ENCODE measurements at places on chromosomes 3 and 15.

- DNase-seq = no peak
Measured at GRCh38 chr3:39721076-39721475, 88.3 kb upstream of the MYRIP start.

DNA sequence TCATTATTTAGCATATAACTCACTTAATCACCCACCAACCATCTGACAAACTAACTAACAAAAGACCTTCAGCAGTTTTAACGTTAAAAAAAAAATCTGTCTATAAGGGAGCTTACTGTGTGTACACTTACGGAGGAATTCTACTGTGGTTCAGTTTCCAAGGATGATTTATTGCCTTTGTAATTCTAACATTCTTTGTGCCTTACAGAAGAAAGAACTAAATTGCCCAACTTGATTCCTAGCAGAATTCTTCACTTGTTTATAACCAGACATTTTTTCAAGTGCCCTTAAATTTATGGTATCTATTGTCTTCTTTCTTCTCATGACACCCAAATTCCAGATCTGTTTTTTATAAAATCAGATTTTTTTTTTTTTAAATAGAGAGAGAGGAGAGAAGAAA, 119.7 kb upstream of the IGSF10 start:
- no peak for DNase-seq

GRCh38 chr3:104687362-104687761, 679.3 kb upstream of the ALCAM start:
- no peak for DNase-seq

DNA sequence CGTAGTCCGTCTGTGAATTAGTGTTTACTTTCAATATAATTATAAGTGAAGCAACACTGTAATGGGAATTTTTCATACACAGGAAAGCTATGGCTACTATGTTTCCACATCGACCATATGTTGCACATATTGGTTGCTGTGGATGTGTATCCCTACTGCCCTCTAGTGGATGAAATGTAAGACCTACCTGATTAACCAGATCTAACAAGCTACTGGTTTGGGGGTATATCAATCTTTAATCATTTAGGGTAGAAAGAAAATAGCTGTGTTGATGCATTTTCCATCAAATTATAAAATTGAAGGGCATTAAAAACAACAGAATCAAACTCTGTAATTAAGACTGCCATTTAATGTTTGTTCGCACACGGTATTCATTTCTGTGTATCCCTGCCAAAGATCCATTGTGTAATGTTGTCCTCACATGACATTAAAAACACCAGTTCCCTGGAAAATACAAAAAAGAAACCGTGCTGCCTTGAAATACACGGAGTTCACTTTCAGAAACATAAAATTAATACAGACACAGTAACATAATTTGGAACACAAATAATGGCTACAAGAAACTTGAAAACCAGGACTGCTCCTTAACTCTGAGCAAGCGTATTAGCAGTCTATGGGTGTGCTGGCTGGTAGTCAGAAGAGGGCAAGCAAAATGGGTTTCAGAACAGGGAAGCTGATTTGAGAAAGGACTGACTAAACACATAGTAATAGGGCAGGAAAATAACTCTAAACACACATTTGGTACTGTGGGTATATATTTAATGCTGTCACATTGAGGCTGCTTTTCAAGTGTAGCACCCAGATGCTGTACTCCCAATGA, 125.1 kb downstream of the TIGIT start:
- DNase-seq = peak; percentile 83

DNA sequence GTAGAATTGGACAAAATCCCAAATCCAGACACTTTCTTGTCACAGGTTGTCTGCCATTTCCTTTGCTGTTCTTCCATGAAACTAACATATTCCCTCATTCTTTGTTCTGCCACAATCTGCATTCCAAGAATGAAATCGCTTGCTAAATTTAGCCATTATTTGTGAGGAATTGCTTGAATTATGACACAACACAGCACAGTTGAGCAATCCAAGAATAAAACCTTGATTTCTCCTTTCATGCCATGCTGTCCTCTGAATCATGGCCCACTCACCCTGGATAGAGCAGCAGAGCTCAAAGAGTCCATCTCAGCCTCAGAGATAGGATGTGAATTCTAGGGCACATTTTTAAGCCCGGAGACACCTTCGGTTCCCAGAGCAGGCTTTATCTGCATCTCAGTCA, 35.2 kb upstream of the GREM1 start:
- DNase-seq = no peak

GRCh38 chr3:160929595-160929994, 173.6 kb downstream of the PPM1L start:
- no peak for DNase-seq

DNA sequence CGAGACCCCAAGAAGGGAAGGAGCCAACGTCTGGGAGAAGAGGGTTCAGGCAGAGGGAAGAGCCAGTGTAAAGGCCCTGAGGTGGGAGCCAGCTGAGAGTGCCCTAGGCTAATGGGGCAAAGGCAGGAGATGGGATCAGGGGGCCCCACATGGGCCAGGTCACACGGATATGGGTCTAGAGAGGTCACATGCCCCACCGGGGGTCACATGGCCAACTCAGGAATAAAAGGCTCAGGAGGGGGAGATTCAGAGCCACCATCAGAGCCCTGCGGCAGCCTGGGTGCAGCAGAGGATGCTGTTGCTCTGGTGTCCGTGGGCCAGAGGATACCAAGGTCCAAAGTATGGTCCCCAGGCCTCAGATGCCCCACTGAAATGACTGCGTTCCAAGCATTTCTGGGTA, 55.3 kb upstream of the SLC6A6 start:
- DNase-seq = no peak

DNA sequence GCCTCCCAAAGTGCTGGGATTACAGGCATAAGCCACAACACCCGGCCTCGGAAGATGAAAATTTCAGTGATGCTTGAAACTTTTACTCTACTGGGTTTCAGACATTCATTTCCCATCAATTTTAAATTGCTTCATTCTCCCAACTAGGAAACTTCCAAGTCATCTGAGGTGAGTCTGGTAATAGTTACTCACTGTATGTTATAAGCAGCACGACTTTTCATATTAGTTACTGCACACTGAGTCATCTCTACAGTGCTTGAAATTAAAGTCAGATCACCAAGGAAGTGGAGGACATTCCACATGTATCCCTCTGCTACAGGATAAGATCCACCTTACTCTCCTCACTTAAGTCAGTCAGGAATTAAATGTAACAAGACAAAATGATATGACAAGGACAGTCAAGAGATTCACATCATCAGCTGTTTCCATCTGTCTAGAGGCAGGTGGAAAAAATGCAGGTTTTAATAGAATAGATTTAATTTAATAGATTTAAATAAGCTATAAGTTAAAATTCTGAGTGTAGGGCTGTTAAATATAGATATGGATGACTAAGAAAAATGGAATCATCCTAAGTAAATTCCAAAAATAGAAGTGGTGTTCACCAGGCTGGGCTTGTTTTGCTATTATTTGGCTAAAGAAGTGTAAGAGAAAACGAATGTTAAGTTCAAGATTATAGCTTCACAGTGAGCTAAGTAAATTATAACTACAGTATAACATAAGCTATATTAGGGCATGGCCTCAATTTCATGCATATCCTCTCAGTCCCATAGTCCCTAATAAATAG, 104.4 kb downstream of the TMCO5A start:
- DNase-seq = no peak

GRCh38 chr3:43432462-43432861, 146.1 kb downstream of the SNRK start:
- DNase-seq = no peak

GRCh38 chr3:109136523-109136922, at the start of gene C3orf85:
Gene C3orf85, plus strand, starts transcription at chr3:109136719. Its CDS starts 129 bp downstream, at chr3:109136848.
- DNase-seq = no peak

DNA sequence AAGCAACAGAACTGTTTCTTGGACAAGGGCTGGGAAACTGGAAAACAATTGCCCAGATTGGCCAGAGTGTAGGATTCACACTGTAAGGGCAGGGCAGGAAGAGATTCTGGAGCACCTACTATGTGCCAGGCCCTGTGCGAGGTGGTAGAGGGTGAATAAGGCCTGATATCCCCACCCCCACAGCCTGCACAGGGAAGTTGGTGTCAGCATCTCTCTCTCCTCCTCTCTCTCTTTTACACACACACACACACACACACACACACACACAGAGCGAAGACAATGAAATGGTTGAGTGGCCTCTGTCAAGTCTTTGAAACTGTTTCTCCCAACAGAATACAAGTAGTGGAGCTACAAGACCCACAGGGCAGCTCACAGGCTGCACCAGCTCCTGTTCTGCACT, 47.1 kb upstream of the SLCO2A1 start:
- DNase-seq = no peak

DNA sequence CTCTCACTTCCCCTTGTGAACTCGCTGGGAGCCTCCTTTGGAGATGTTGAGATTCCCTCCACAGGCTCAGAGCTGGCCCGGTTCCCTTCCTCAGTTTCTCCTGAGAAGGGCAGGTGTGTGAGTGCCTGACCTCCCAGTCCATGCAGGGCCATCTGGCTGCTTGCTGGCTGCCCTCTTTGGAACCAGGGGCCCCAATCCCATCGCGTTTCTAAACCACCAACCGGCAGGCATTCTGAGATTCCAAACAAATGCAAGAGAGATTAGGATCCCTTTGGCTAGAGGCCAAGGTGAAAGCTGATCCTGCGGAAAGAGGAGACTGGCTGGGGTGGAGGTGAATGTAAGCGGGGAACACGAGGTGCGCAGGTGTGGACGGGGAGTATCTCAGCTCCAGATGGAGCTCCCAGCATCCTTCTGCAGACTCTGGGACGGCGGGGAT, 2.9 kb upstream of the PRRT3 start:
- no peak for DNase-seq

GRCh38 chr15:82828075-82828474, 18.6 kb downstream of the WHAMM start:
- no peak for DNase-seq

- DNase-seq = no peak
Measured at GRCh38 chr15:94703596-94703995, 472.2 kb downstream of the MCTP2 start.

- DNase-seq = no peak
Measured at GRCh38 chr3:107222907-107223306, 154.3 kb upstream of the CCDC54 start.

- no peak for DNase-seq
Measured at GRCh38 chr3:23494967-23495366, 291.8 kb downstream of the UBE2E2 start.

DNA sequence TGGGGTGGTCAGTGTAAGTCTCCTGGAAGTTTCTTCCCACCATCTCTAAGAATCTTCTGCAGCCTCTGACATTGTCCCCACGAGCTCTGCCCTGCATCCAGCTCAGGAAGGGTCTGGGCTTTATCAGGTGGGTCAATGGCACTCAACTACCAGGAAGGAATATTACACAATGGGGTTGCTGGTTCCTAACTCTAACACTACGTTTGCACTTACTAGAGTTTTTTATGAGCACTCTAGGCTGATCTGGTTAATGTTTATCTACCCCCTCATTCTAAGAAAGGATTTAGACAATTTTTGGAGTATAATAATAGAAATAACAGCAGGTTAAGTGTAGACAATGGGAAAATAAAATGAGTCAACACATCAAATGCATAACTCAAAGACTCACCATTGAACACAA, 411.1 kb upstream of the RGMA start:
- no peak for DNase-seq

DNA sequence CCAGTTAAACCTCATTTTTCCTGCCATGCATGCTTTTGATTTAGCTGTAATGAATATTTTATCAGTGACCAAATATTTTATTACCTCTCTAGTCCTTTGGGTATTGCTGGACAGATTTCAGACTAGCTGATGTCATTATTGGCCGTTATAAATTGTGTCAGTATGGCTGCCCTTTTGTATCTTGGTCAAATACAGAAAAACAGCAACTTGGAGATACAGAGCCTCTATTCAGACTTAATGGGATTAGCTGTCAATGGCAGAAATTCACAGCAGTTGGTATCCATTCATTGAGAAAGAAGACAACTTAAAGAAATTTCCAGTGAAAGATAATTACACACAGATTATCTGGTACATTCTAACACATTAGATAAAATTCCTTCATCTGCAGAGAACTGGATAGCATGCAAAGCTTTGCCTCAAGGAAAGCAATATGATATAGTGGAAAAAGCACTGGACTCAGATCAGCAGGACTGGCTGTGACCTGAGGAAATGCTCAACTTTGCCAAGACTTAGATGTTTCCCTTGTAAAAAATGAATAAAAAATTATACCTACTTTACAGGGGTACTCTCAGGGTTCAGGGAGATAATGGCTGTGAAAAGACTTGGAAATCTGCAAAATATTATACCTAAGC, 20.8 kb downstream of the COL6A6 start:
- DNase-seq = no peak

GRCh38 chr3:65200310-65200970, 512.6 kb upstream of the ADAMTS9 start:
- DNase-seq = no peak

GRCh38 chr3:135740751-135741150, 224.8 kb upstream of the PPP2R3A start:
- DNase-seq = no peak

GRCh38 chr15:78425643-78426042, 12.4 kb upstream of the IREB2 start:
- DNase-seq = peak; percentile 68

DNA sequence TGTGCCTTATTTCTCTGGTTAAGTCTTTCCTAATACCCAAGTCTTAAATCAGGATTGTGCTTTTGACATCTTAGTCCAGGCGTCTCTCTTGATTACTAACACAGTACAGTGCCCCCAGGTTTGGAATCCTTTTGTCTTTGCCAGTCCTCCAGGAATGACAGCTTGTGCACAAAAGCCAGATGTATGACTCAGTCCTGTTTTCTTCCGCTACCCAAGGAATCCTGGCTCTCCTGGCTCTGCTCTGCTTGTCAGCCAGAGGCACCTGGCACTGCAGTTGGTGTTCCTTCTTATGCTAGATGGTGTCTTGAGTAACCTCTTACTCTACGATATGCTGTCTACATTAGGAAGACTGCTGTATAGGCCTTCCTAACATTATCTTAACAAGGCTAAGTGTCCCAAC, 728.2 kb upstream of the NECTIN3 start:
- no peak for DNase-seq

DNA sequence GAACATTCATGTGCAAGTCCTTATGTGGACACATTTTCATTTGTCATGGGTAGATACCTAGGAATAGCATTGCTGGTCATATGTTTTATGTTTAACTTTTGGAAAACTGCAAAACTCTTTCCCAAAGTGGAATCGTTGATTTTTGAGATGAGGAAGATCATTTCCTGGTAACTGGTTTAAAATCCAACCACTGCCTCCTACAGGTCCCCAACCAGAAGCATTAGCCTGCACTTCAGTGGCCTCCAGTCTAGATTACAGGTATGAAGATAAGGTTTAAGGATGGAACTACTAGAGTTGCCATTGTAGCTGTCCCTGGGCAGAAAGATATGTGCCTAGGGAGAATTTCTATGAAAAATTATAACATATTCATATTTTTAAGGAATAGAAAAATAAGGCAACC, 48.7 kb upstream of the BHLHE40 start:
- DNase-seq = no peak

All from hematopoietic multipotent progenitor cell treated with erythropoietin and hydrocortisone succinate and interleukin-3 and kit ligand, for 6 days (in vitro differentiated cells).